A172 (cell line): ENCODE measurements at places on chromosomes 11 and 22.

- DNase-seq: no peak
Observed at GRCh38 chr11:66022401-66023185, 3.7 kb downstream of the CATSPER1 start.

GRCh38 chr11:46249103-46249937, 28.1 kb upstream of the CREB3L1 start:
- peak; percentile 44 for DNase-seq

DNA sequence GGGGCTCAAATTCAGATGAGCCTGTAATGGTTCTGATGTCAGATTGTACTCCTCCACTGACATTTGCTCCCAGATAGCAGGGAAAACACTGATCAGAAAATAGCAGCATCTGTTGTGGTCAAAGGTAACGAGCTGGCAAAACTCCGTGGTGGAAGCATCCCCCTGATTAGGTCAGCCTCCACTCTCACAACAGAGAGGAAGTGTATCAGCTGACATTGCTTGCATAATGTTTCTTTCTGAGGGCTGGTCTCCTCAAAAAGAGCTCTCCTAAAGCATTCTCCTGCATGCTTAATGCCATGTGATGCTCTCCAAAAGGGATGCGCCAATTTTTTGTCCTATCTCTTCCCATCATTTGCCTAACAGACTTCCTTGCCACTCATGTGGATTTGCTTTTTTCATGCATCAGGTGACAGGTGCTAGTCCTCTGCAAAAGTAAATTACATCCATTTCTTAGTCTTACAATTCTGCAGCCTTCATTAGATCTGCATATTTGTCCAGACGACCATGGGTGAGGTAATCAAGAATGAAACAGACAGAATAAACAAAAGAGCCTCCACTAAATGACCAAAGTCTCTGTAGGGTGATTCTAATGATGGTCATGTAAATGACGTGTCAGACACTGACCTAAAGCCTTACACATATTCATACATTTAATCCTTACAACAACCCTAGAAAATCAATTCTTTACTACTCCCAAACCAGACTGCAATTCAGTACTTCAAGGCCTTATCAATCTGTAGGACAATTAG, 6.4 kb upstream of the TENM4 start:
- no peak for DNase-seq

GRCh38 chr22:48391820-48392219, 1435.9 kb downstream of the BRD1 start:
- DNase-seq: no peak

GRCh38 chr11:31646216-31646615, 136.6 kb downstream of the ELP4 start:
- DNase-seq: no peak

GRCh38 chr11:76713499-76713898, 43.0 kb upstream of the LRRC32 start:
- no peak for DNase-seq

GRCh38 chr11:126654886-126655806, 299.7 kb downstream of the ST3GAL4 start:
- DNase-seq: no peak

DNA sequence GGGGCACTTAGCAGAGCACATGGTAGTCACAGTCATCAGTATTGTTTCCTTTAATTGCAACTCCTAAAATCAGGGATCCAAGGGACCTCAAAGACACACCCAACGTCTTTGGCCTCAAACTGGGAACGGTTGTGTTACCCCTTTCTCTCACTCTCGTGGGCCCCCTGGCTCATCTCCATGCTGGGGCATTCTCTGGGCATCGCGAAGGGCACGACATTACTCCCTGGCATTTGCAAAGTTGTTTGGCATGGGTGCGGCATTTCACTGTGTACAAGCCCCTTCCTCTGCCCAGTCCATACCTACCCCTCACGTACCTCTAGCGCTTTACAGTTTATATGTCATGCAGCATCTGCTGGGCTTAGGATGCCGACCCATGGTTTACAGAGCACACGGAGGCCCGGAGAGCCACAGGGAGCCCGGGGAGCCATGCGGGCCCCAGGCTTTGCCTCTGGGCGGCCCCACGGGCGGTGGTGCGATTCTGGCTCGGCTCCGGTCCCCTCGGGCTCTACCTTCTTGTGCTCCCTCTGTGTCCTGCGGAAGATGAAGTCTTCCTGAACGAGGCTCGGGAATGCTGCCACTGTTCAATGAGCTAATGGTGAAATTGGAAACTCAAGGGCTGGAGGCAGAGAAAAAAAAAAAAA, 21.9 kb upstream of the CACNG2 start:
- DNase-seq: no peak

DNA sequence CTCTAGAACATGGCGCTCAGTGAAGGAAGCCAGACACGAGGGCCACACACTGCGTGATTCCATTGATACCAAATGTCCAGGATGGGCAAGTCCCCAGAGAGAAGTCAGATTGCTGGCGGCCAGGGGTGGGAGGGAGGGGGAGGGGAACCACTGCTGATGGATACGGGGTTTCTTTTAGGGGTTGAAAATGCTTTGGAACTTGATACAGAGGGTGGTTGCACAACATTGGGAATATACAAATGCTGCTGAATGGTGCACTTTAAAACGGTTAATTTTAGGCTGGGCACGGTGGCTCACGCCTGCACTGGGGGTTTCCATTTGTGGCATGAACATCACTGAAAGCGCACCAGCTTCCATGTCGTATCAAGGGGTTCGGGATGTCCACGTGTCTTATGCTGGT, 5.1 kb downstream of the TSPO start:
- DNase-seq: no peak

DNA sequence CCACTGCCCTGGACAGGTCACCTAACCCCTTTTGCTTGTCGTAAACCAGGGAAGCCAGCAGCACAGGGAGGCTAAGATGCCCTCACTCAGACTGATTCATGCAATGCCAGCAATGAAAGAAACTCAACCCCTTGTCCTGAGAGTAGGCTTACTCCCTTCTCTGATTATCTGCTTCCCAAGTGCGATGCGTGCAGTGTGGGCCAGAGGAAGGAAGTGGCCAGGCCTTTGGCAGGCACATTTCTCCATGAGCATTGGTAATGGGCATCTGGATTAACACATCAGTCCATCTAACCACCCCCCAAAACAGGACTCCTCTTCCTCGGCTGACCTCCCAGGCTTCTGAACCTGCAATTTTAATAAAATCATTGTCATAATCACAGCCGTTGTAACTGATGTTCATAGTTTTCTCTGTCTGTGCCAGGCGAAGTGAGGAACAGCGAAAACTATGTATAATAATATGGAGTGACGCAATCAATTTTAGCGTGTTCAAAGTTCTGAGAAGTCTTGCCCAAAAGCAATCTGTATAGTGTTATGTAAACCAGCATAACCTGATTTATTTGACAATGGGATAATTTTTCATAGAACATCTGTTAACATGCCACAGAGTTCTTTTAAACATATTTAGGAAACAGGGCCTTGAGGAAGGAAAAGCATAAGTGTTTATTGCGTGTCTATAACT, 33.9 kb downstream of the TST start:
- no peak for DNase-seq

DNA sequence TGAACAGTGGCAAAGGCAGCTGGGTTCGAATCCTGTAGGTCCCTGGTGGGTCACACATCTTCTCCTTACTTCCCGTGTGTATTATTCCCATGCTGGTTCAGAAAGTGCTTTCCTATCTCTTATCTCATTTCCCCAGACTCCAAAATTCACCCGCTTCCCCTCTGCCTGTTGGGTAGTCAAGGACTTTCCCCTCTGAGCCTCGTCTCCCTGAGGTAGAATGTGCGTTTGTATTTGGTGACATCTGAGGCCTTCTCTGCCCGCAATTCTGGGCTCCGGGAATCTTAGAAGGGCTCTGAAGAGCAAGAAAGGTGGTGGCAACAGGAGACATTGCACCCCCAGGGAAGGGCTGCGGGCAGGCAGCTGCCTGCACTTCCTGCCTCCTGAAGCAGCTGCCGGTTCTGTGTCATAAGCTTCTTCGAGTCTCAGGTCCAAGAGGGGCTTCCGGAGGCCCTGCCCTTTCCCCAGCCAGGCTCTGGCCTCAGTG, 5.9 kb downstream of the LRRC32 start:
- DNase-seq: no peak

GRCh38 chr22:29142116-29142515, 63.6 kb upstream of the EMID1 start:
- no peak for DNase-seq

DNA sequence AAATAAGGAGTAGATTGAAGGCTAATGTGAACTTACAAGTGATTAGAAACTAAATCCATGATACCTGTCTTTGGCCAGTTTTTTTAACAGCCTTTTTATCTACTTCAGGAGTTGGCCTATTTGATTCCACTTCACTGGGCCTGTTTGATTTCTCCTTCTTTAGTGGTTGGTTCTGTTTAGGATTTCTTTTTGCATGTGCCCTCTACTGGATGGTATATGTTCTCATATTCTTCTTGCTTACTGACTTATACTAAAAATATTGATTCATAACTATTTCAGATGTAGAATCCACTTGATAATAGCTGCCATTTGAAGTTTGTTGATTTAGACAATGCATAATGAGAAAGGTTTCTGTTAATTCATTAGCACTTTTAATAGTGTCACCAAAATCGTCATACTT, 53.9 kb downstream of the USP47 start:
- DNase-seq: no peak

GRCh38 chr11:6238902-6239301, at the start of gene CNGA4:
Gene CNGA4, plus strand, starts transcription at chr11:6239089. Its CDS starts 118 bp downstream, at chr11:6239207.
- no peak for DNase-seq

GRCh38 chr22:44309137-44309536, 3.6 kb downstream of the SHISAL1 start:
- peak; percentile 92 for DNase-seq

DNA sequence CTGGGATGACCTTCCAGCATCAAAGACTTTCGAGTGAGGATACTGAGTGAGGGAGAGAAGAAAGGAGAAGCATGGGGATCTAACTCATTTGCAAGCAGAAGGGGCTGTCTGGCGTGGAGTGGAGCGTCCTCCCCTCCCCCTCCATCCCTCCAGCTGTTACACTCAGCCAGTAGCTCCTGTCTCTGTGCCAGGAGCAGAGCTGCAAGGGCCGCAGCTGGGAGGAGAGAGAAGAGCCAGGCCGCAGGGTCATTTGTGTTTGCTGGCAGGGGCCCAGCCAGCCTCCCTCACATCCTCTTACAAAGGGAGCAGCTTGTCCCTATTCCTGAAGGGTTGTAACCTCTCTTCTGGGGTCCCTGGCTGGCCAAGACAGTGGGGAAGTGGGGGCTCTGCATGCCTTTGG, 57.9 kb downstream of the NECTIN1 start:
- no peak for DNase-seq

DNA sequence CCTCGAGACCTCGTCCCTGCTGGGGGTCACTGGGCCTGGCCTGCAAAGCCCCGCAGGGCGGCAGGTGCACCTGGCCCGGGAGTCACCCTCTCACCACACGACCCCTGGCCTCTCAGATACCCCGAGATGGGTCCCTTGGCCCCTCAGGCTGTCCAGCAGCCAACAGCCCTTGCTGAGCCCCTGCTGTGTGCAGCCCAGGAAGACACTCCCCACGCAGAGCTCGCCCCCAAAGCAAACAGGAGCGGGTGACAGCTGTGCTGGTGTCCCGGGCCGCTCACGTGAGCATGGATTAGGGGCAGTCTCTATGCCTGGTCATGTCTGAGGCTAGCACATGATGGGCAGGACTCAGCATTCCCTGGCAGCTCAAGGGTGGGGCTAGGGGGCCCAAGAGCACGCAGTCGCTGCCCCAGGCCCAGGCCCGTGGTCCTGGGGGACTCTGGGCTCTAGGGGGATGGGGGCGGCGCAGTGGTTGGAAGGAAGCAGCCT, 31.3 kb downstream of the WNT7B start:
- DNase-seq: no peak

DNA sequence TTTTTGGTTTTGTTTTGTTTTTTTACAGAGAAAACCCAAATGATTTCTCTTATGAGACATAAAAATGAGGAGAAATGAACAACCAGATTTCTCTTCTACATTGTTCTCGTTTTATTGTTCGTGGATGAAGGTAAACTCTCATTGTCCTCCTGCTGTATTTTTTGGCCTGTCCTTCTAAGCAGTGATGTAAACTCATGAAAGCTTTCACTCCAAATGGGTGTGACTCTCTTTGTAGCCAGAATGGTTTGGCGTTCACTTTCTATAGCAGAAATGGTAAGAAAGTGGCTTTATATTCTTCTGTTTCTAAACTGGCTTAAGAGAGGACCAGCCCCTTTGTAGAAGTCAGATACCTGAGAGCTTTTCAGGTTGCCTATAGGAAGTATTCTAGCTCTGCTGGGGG, 15.5 kb upstream of the BMAL1 start:
- peak; percentile 35 for DNase-seq

DNA sequence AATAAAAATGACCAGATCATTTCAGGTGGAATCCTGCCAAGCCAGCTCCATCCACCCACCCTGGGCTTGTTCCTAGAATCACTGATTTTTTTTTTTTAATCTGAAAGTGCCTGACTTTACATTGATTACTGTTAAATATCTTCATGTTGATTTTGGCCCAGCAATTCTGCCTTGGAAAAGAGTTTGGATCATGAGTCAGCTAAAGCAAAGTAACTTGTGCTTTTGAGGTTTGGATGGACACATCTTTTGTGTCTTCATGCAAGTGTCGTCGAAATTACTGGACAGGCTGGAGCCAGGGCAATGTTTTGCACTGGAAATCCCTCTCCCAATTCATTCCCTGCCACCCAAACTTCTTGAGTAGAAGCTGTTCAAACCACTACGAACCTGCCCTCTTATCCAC, 164.0 kb upstream of the SYT13 start:
- no peak for DNase-seq

- DNase-seq: no peak
Observed at GRCh38 chr22:50169774-50170341, 673 bp upstream of the PANX2 start.

DNA sequence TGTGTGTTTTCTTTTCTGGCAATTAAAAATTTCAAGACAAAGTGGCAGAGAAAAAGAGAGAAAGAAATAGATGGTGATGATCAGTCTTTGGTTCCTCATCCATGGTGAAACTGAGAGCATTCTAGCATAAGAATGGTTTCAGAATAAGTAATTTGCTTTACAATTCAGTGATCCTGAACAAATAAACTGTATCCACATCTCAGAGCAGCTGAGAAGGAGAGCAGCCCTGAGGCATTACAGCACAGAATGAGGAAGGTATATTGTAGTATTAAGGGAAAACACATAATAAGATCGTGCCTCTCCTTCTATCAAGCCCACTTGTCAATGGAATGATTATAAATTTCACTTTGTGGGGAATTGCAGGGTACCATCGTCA, 17.4 kb downstream of the LUZP2 start:
- no peak for DNase-seq

GRCh38 chr11:113506893-113507292, 31.7 kb upstream of the DRD2 start:
- no peak for DNase-seq

GRCh38 chr22:45270095-45271020, 14.4 kb upstream of the UPK3A start:
- DNase-seq: no peak

GRCh38 chr11:727859-728748, 19.2 kb upstream of the TALDO1 start:
- peak; percentile 98 for DNase-seq

- no peak for DNase-seq
Observed at GRCh38 chr11:114132417-114132816, 72.9 kb downstream of the ZBTB16 start.

DNA sequence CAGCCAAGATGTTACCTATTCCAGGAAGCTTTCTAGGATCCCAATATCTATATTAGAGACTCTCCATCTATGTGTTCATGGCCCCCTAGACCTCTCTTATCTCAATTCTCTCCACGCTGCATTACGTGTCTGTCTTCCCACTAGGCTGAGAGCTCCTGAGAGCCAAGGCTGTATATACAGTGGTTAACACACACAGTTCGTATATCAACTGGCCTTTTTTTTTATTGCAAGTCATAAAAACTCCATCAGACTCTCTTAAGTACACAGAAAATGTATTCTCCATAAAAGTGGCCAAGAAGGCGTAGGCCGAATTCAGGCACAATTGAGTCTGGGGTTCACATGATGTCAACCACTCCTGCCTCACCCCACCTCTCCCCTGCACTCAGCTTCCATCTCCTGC, 115.9 kb downstream of the TRIM29 start:
- DNase-seq: no peak
